Mesenteric fat pad (tissue), 1 donor: ENCODE measurements at places on chromosomes 4 and X.

- DNase-seq = no peak
These were observed 22.2 kb downstream of the TRMT2B start for GRCh38 chrX:101029665-101030064.

- DNase-seq = no peak
These were observed 101.9 kb downstream of the MAML3 start for GRCh38 chr4:140052050-140052449.

DNA sequence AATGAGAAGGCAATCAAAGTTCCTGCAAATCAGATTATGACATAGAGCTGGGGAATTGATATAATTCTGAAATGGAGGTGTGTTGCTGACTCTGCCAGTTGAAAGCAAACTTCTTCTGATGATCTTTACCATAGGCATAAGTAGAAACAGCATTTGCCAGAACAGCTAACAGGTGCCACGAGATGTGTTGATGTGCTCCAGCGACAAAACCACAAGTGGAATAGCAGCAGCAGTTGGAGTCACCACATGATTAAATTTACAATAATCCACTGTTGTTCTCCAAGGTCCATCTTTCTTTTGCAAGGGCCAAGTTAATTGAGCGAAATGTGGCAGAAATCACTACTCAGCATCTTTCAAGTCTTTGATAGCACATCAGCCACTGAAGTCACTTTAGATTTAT is 3.7 kb upstream of the OSTC start:
- no peak for DNase-seq

DNA sequence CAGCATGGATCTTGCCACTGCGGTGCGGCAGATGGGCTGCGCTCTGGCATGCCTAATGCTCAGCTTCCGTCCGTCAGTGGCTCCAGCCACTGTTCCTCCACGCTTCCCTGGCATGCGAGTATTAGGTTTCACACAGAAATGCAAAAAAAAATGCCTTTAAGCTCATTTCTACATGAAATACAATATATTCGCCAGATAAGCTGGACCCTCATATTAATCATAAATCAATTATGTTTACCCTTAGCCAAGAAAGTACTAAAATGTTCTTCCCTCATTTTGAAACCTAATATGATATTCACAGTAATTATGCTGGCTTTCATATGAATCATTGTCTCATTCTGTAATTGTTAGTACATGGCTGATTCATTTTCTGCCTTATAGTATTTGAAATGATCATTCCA is 115.5 kb upstream of the FAM241A start:
- no peak for DNase-seq

- DNase-seq = no peak
These were observed 140.7 kb downstream of the TMEM164 start for GRCh38 chrX:110143454-110144210.

DNA sequence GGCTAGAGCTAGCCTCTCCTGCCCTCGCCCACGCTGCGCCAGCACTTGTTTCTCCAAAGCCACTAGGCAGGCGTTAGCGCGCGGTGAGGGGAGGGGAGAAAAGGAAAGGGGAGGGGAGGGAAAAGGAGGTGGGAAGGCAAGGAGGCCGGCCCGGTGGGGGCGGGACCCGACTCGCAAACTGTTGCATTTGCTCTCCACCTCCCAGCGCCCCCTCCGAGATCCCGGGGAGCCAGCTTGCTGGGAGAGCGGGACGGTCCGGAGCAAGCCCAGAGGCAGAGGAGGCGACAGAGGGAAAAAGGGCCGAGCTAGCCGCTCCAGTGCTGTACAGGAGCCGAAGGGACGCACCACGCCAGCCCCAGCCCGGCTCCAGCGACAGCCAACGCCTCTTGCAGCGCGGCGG is at the start of gene AR:
AR (plus strand) TSS at position 204 of the 400 bp plus-strand sequence. CDS start 1,126 bp downstream, outside the sequence.
- DNase-seq = peak; percentile 90

DNA sequence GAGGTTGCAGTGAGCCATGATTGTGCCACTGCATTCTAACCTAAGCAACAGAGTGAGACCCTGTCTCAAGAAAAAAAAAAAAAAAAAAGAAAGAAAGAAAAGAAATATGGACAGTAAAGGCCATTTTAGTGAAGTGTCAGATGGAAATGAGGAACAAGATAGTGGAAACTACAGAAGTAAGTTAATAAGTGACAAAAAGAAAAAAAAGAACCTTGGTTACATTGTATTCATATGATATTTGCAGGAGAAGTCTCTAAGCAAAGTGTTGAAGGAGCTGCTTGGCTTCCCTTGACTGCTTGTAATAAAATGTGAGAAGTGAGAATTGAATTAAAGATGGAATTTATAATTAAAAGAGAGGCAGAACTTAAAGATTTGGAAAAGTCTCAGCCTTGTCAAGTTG is 73.2 kb downstream of the HOPX start:
- no peak for DNase-seq

DNA sequence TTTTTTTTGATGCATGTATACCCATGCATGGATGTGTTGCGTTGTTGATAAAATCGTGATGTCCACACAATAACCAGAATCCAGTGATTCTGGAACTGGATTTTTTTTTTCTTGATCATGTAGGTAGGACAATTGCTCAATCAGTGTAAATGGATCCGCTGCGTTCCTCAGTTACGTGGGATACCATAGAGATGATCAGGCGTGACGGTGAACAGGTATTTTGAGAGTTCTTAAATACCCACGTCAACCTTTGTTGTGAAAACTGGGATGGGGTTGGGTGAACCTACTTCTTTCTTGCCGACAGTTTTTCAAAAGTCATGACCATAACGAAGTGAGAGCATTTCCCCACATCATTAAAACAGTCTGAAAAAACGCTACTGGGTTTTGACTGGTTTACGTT is 913 bp upstream of the SMIM10L2A start:
- no peak for DNase-seq

GRCh38 chrX:150574559-150575418 is 6.4 kb downstream of the MTM1 start:
- DNase-seq = no peak

GRCh38 chrX:25872786-25873185 is 265.4 kb upstream of the MAGEB18 start:
- DNase-seq = no peak

- DNase-seq = peak; percentile 90
These were observed 14.1 kb downstream of the HPSE start for GRCh38 chr4:83320548-83320947.

DNA sequence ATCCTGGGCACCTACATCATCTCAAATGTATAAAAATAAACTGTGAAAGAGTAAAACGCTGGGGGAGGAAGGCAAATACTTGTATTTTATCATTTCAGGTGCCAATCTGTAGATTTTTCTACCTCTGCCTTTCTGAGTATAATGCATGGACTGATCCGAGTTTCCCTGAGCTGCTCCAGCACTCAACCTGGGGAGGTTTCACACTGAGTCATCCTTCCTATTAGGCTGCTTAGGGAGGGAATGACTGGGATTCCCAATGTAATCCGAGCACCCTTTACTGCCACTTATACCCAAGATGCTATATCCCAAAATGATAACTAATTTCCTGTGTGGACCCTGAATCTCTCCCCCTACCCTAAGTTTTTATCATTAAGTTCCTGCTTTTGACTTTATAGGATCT is 126.6 kb downstream of the HNRNPD start:
- DNase-seq = no peak

GRCh38 chrX:130197464-130197863 is 25.7 kb downstream of the RAB33A start:
- no peak for DNase-seq

DNA sequence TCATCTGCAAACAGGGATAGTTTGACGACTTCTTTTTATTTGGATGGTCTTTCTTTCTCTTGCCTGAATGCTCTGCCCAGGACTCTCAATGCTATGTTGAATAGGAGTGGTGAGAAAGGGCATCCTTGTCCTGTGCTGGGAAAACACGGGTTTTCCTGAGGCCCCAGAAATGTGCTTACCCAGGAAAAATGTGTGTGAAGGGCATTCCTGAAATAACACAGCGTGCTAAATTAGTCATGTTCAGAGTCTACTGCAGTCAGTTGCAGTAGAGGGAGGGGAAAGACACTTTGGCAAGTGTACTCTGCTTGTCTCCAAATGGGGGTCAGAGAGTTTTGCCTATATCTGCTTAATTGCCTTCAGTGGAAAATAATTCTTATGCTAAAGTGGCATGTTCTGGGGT is 153.9 kb downstream of the CCNG2 start:
- DNase-seq = no peak

DNA sequence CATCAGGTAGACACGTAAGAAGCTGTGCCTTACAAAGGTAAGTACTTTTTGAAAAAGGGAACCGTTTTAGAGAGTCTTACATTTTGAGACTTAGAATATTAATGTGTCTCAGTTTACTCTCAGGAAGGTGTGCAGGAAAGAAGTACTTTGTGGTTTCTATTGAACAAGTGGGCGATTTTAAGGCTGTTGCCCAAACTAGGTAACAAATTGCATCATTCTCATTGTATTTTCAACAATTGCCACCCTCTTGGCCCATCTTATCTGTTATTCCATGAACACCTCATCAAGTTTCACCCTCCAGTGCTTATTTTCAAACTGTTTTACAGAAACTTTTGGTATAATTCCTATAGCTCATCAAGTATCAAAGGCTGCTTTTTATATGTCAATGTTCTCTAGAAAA is 158.3 kb downstream of the SLC4A4 start:
- DNase-seq = no peak

GRCh38 chr4:47729131-47729680 is 108.7 kb downstream of the CORIN start:
- no peak for DNase-seq

- DNase-seq = no peak
These were observed 1.3 kb upstream of the S100P start for GRCh38 chr4:6692379-6692778.
